ENCODE measurements at places on chromosomes 13 and 19.

GRCh38 chr19:54457773-54458647 lies 5.6 kb downstream of the LENG9 start:
- no peak for DNase-seq

DNA sequence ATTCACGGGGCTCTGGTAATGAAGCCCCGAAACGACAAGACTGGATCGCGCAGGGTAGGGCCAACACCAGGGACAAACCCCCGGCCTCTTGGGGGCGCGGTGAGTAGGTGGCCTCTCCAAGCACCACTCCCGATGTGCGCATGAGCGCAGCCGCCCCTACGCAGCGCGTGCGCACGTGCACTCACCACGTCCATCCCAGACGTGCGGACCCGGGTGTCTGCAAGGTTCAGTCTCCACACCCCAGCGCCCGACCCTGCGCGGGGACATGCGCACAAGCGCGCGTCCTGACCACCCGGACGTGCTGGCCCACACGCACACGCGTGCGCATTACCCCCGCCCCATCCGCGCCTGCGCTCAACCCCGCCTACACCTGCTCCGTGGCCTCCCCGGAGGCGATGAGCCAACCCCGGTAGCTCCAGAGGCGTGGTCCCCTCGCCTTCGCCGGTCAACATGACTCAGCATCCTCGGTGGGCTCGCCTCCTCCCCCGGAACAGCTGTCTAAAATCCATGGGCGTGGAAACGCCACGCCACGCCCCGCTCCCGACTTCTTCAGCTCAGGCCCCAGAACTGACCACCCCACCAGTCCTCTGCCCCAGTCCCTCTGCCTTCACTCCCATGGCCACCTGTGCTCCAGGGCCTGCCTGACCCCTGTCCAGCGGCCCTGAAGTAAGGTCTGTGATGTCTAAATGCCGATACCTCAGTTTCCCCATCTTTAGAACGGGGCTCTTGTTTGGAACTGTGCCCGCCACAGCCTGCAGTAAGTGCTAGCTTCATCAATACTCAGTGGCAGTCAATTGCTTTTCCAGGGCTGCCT lies 5.6 kb upstream of the GPI start:
- peak; percentile 89 for DNase-seq

- DNase-seq, result no peak
Observed at GRCh38 chr13:57017357-57017756, 123.4 kb upstream of the PRR20A start.

- DNase-seq, result no peak
Observed at GRCh38 chr13:112852392-112852791, 116.6 kb upstream of the MCF2L start.

GRCh38 chr19:50024719-50025021 lies 502 bp downstream of the VRK3 start:
- no peak for DNase-seq

GRCh38 chr19:42303101-42303464 lies 659 bp upstream of the PAFAH1B3 start:
- no peak for DNase-seq

- no peak for DNase-seq
Observed at GRCh38 chr19:4984106-4984380, 15.1 kb downstream of the KDM4B start.

- DNase-seq, result no peak
Observed at GRCh38 chr13:76438050-76438449, 448.2 kb downstream of the KCTD12 start.

GRCh38 chr13:29743201-29743786 lies 107.1 kb downstream of the UBL3 start:
- no peak for DNase-seq

- DNase-seq, result no peak
Observed at GRCh38 chr19:5396096-5396939, 55.7 kb upstream of the PTPRS start.

- DNase-seq, result no peak
Observed at GRCh38 chr19:33324628-33325027, 22.3 kb upstream of the CEBPA start.

DNA sequence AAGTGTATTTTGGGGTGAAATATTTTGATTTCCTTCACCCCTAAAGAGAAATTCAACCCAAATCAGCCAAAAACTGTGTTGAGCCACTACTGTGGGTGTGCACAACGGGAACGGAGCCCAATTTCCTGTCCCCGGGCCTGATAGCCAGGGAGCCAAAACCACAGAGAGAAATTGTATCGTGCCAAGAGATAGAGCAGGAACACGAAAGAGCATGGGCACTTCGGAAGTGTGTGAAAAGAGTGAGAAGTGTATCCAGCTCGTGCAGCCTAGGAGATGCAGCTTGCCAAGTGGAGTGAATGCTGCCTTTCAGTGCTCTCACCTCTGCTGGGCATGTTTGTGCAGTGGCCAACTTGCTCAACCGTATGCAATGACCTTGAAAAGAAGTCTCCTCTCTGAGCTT lies 19.4 kb upstream of the PLEKHF1 start:
- DNase-seq, result no peak

GRCh38 chr19:9903336-9903735 lies 33.0 kb downstream of the OLFM2 start:
- DNase-seq, result no peak

DNA sequence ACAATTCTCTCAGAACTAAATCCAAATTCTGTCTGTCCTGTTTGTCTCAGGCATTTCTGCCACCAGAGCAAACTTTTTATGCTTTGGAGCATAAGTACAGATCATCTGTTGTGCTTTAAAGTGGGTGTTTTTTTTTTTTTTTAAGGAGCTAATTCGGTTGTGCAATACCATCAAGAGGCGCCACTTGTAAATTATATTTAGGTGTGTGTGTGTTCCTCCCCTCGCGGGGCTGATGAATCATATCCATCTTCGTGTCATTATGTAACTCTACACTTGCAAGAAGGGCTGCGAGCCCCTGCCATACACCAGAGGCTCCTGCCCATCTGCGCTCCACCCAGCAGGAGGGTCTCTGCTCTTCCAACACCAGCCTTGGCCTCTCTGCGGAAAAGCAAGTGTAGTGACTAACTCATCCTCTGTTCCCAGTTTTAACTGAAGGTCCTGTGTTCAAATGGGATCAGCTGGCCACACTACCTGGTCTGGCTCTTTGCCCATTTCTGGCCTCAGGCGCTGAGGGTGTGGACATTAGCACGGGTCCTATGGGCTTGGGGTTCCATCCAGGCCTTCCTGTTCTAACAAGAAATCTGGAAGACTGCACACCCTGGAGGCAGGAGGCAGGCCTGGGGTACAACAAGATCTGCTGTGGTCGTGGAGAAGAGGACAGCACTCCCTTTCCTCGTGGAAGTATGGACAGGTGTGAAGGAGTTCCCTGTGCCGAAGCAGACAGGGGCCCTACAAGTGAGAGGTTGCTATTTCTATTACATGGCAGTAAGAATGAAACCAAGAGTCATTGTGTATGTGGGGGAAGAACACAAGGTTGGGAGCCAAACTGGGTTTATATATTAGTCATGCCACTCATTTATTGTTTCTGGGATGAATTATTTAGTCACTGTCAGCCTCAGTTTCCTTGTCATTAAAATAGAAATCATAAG lies 96.1 kb upstream of the MBNL2 start:
- DNase-seq, result no peak

DNA sequence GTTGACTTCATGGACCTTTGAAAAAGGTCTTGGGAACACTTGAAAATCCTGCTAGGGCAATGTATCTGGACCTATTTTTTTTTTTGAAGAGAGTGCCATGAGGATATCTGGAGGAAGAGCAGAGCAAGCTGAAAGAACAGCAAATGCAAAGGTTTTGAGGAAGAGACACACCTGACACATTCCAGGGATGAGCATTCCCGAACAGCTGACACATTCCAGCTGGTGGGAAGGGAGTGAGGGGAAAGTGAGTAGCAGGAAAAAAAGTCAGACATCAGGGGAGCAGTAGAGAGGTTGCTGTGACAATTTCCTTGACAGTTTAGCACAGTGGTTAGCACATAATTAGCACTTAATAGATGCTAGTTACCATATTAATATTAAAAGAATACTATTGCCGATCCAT lies 14.7 kb downstream of the DGKH start:
- no peak for DNase-seq

GRCh38 chr19:13207846-13208671 lies 57.8 kb downstream of the IER2 start:
- peak; percentile 54 for DNase-seq

GRCh38 chr13:110324026-110324749 lies 17.1 kb downstream of the COL4A2 start:
- DNase-seq, result no peak

DNA sequence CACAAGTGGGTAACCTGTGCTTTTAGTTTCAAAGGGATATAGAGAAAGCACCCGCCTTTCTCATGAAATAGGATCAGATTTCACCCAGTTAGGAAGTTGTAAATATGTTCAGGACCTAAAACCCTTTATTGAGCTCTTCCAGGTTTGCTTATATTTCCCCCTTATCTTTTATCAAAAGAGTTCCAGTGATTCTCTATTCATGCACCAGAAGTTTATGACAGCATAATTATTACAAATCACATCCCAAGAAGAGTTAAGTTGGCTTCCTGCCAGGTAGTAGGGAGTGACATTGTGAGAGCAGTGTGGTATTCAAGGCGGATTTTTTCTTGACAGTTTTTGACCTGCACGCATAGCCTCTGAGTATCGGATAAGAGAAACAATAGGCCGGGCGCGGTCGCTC lies 190.3 kb downstream of the STK24 start:
- no peak for DNase-seq

GRCh38 chr13:112113348-112113747 lies 46.4 kb downstream of the SOX1 start:
- no peak for DNase-seq

DNA sequence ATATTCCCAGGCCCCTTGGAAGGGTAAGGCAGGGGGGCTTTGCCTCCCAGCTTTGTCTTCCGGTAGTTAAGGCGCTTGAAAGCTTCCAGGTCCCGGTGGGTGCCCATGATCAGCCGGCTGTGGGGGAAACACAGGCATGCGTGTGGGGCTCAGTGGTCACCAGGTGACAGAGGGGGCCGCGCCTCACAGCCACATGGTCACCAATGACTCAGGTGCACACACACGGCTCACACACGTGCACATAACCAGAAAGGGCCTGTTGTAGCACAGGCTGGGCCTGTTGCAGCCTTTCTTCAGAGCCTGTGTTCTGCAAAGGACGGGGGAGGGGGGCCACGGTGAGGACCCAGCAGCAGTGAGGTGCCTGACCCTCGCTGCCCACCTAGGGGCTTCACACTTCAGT lies 5.9 kb downstream of the NANOS3 start:
- no peak for DNase-seq

- no peak for DNase-seq
Observed at GRCh38 chr19:17946965-17947784, 14.4 kb downstream of the CCDC124 start.

- DNase-seq, result no peak
Observed at GRCh38 chr19:10111405-10111811, at the start of gene P2RY11. Gene P2RY11, plus strand, starts transcription at chr19:10111693. Its CDS starts 29 bp downstream, at chr19:10111722.

DNA sequence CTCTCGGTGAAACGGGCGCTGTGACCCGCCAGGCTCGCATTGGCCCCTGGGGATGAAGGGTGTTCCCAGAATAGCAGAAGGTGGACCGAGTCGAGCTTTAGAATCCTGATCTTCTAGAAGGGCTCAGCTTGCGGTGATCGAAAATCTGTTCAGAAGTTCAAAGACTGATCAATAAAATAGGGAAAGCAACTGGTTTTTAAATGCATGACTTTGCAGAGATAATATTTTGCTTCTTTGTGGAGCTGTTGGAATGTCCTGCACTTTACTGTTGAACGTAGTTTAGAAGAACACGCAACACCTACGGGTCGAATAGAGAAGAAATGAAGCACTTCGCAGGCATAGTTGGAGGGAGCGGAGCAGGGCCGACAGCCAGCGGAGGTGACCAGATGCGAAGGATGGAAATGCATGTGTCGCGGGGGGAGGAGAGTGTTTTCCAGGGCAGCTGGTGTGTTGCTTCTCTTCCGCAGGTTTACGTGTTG lies 766 bp downstream of the CEBPG start:
- DNase-seq, result no peak

DNA sequence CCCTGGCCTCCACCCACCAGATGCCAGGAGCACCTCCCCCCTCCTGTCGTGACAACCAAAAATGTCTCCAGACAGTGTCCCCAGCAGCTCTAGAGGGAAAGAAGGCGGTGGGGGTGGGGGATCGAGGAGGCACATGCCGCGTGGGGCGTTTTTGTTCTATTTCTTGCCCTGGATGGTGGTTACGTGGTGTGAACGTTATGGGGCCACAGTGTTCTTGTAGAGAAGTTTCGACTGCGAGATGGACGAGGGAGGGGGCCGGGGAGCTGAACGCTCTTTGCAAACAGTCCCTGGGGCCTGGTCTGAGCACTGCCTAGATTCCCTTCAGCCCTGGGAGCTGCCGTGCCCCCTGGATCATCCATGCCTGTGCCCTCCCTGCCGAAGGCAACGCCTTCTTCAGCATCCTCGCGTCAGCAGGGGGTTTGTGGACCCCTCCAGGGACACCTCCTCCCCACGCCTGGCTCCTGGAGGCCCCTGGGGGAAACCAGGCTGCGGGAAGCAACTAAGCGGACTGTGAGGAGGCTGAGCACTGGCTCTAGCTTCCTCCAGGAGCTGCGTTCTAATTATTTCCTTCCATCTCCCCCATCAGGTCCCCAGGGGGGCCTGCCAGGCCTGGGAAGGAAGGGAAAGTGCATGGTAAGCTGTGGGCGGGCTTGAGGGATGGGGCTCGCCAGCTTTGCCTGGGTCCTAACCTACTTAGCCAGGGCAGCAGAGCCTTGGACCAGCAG lies 131.5 kb downstream of the IER2 start:
- no peak for DNase-seq

GRCh38 chr19:41619018-41619556 lies 7.8 kb downstream of the CEACAM4 start:
- no peak for DNase-seq

GRCh38 chr19:35868823-35869326 lies 501 bp downstream of the APLP1 start:
- no peak for DNase-seq

DNA sequence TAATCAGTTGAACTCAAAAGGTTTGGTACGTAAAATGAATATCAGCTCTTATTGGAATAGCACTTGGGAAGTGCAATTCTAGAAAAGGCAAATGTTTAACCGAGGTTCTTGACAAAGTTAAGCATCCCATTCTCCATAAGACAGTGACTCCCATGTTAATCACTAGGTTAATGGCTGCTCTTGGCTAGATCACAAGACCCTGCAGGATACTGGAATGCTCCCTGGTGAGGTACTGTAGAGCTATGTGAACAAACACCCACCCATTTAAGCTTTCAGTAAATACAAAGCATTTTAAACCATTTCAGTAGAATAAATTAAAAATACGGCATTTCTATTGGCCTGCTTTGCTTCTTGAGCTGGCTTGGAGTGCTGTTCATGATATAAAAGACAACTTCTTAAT lies 56.5 kb downstream of the TDRD3 start:
- no peak for DNase-seq

DNA sequence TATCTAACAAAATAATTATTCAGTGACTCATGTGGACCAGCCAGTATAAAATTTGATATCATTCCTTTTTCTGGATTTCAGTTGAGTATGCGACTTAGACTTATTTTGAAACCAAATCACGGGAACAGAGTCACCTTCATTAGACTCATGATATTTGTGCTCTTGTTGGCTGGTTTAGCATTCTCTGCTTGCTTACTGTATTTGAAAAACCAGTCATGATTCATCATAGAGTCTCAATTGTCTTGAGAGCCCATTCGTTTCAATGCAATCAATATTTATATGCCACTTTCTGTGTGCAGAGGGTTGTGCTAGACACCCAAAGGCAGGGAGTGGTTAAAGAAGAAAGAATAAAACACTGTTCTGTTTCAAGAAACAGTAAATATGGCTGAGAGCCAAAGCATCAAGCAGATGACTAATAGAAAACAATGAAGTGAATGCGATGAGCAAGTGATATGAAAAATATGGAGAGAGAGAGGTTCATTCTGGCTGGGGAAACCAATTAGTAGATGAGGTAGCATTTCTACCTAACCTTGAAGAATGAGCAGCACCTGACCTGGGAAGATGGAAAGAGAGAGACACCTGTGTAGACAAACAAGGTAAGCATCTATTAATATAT lies 99.6 kb upstream of the MBNL2 start:
- DNase-seq, result no peak

All from activated CD4-positive, alpha-beta T cell treated with anti-CD3 and anti-CD28 coated beads, Interleukin-2, amount 50 U/mL, for 4 hours (primary cell).